ENCODE measurements at places on chromosomes 11 and 22.
A peak's percentile ranks its signal among the peaks of the same experiment; 100 is the strongest.

- DNase-seq, result no peak
These were observed 9.9 kb upstream of the MAFF start for GRCh38 chr22:38191731-38192474.

GRCh38 chr11:120198403-120198786 lies 12.4 kb upstream of the OAF start:
- no peak for DNase-seq

- no peak for DNase-seq
These were observed 15.5 kb upstream of the RAC2 start for GRCh38 chr22:37259540-37260029.

GRCh38 chr11:119666463-119667131 lies 62.4 kb downstream of the NECTIN1 start:
- DNase-seq, result peak; percentile 10

DNA sequence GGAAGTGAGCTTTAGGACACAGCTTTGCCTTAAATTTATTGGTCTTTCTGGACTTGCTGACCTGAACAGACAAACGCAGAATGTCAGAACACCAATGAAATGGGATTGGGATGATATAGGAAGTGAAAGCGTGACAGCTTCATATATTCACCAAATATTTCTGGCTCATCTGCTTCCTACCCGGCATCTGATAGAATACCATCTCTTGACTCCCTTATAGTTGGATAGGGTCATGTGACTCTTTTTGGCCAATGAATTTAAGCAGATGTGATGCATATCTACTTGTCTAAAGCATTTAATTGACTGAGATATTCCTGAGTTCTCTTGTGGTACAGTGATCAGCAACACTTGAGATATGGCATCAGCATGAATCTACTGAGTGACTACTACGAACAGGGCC lies 2.5 kb upstream of the CAPRIN1 start:
- DNase-seq, result no peak

- no peak for DNase-seq
These were observed 908.5 kb upstream of the RAG2 start for GRCh38 chr11:37506531-37506930.

- no peak for DNase-seq
These were observed 177.1 kb downstream of the LRRC4C start for GRCh38 chr11:41282395-41282794.

- no peak for DNase-seq
These were observed 47.3 kb downstream of the TSPAN18 start for GRCh38 chr11:44774108-44774507.

DNA sequence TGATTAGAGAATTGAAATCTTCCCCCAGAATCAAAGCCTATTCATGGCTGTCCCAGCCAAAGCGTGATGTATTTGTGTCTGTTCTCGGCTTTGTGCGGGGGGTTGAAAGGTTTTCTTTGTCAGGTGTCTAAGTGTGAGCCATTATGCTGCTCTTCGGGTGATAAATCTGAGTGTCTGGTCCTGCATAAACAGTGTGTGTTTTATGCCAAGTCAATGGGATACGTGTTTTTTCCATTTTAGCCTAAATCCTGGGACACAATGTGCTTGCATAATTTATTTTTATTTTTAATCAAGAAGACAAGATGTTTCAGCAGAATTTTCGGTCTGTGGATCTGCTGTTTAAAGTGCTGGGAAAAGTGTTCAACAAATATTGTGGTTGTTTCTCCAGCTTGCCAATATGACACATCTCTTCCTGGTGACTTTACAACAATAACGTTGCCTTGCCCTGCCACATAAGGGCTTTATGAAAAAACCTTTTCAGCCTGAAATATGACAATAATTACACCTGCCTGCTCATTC lies 267.8 kb downstream of the TBC1D22A start:
- peak; percentile 3 for DNase-seq

Data from NCI-H748 treated with DMSO at 0.1 percent for 48 hours (cell line).